ENCODE measurements at places on chromosomes 13 and 19.

DNA sequence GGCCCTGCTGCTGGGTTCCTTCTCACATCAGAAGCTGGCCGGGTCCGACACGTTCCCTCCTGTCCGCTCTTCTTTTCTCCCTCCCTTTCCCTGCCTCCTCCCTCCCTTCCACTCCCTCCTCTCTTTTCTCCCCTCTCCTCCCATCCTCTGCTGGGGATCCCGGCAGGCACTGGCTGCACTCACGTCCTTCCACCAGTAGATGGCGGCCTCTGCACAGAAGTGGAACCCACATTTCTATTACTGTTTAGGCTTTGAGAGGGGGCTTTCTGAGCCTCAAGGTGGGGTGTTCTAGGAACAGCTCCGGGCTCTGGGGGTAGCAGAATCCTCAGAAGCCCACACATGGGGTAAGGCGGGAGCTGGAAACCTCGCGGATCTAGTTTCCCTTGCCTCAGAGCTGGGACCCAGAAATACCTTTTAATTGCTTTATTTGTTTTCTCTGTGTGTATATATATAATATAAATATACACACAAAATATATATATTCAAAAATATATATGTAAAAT is 294.2 kb downstream of the ZNF536 start:
- peak; percentile 46 for DNase-seq

GRCh38 chr13:33262062-33262487 is 23.5 kb downstream of the STARD13 start:
- DNase-seq, result no peak

GRCh38 chr19:8577247-8577646 is at the start of gene MYO1F:
Gene MYO1F (minus strand): TSS chr19:8577442. CDS start chr19:8577309, 133 bp downstream.
- DNase-seq, result no peak

DNA sequence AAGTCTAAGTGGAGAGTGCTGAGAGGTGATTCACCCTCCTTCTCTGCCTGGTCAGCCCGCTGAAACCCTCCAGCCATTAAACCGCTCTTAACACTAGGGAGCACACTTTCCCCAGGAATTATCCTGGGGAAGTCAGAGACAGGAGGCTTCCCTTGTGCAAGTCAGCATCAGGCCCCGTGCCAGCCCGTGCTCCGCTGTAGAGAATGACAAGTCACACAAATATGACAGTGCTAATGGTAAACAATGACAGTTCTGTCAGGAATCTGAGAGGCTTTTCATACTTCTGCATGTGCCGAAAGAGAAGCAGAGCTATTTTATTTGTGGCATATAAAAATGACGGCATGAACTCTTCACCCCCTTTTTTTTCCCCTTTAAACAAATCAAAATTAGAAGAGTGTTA is 816.9 kb upstream of the SLC10A2 start:
- DNase-seq, result no peak

DNA sequence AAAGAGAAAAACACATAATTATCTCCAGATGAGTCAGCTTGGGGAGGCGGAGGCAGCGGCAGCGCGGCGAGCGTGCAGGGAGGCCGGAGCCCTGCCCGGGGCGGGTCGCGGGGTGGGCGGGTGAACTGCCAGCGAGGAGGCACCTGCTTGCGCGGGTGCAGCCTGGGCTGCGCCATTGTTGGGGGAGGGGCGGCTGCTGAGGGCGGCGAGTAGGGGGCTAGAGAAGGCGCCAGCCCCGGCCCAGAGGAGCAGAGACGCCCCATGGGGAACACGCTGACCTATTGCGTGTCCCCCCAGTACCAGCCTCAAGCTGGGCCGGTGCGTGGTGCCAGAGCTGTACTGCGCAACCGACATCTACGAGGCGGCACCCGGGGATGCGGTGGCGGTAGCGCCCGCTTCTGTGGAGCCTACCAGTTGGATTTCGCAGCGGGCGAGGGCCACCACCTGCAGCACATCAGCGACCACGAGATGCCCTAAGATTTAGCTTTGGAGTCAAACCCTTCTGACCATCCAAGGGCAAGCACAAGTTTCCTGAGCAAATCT is 16.7 kb downstream of the ZNF100 start:
- DNase-seq, result no peak

- no peak for DNase-seq
Observed at GRCh38 chr13:76733671-76734070, 152.5 kb downstream of the KCTD12 start.

DNA sequence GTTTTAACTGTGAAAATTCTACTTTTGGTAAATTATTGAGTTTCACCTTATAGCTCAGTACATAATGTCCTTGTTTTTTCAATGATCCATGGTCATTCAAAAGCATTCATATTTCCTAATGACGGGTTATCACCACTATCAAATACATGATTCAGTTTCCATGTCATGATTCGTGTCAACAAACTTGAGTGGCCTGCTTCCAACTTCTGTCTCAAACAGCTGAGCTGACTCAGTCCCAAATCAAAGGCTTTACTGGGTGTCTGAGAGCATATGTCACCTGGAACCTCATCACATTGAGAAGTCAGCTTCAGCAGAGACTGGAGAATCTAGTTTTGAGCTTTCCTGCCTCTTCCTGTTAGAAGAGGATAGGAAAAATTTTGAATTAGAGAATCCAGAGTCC is 40.3 kb upstream of the SGCG start:
- no peak for DNase-seq

DNA sequence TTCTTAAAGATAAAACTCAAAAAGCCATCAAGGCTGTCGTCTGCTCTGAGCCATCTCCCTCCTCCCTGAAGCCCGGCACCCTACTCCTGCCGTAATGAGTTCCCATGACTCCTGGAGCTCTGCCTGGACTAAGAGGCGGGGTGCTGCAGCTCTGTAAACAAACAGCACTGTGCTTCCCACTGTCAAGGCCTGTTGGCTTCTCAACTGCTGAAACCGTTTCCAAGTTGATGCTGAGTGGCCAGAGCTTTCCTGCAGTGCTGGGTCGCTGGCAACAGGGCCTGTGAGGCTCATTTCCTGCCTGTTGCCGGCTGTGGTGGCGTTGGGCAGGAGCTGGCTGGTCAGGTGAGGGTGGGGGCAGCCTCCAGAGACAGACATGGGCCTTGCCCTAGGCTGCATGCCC is 26.7 kb upstream of the ISYNA1 start:
- DNase-seq, result no peak

DNA sequence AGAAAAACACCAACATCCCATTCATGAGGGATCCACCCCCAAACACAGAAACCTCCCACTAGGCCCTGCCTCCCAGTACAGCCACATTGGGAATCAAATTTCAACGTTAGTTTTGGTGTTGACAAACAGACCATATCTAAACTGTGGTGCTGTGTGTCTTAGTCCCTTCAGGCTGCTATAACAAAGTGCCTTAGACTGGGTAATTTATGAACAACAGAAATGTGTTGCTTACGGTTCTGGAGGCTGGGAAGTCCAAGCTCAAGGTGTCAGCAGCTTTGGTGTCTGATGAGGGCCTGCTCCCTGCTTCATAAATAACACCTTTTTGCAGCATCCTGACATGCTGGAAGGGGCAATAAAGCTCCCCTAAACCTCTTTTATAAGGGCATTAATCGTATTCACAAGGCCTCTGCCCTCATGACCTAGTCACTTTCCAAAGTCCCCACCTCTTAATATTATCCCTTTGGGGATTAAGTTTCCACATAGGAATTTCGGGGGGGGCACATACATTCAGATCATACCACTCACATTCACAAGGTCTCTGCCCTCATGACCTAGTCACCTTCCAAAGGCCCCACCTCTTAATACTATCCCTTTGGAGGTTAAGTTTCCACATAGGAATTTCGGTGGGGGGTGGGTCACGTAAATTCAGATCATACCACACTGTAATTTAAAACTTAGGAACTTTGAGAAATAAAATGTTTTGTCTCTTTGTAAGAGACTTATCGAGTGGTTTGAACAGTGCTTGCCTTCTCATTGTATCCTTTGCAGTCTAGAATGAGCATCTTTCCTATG is 27.5 kb downstream of the ZNF507 start:
- DNase-seq, result no peak

- no peak for DNase-seq
Observed at GRCh38 chr13:41854758-41855157, 106.2 kb downstream of the VWA8 start.

GRCh38 chr13:30978981-30979956 is 46.8 kb downstream of the TEX26 start:
- peak; percentile 61 for DNase-seq

- no peak for DNase-seq
Observed at GRCh38 chr19:5122671-5123409, 153.9 kb downstream of the KDM4B start.

- no peak for DNase-seq
Observed at GRCh38 chr13:33870046-33870668, 52.2 kb downstream of the RFC3 start.

- no peak for DNase-seq
Observed at GRCh38 chr13:32045537-32045936, 14.0 kb downstream of the FRY start.

- DNase-seq, result no peak
Observed at GRCh38 chr19:2287585-2288337, 5.8 kb upstream of the PEAK3 start.

DNA sequence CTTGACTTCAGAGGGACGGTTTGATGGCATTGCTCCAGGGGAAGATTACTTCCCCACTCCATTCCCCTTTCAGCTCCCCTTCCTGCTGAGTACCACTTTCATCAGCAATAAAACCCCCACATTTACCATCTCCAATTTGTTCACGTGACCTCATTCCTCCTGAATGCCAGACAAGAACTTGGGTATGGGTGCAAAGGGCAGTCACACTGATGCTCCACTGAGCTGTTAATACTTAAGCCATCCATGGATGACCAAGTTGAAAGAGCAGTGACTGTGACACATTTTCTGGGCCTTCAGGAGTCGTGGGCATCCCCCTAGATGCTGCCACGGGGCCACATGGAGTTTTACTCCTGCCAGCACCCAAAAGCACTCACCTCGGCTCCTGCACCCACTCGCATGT is 93.1 kb downstream of the STOML3 start:
- DNase-seq, result no peak

- DNase-seq, result no peak
Observed at GRCh38 chr13:55652657-55653056, 1488.1 kb upstream of the PRR20A start.

DNA sequence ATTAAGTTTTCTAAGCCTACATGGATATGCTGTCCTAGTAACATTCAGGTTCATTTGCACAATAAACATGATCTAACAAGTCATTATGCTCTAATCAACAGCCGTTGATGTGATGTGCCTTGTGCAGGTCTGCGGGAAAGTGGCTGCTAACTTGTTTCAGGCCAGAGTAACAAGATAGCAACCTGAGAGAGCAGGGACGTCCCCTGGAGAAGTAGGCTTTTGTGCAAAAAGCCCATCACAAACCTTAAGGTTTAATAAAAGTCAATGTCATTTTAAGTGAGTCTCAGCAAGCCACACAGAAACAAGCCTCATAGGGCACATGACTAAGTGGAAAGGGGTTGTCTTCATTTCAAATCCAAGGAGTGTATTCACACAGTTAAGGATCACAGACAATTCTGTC is 17.6 kb downstream of the FOXO1 start:
- DNase-seq, result no peak

DNA sequence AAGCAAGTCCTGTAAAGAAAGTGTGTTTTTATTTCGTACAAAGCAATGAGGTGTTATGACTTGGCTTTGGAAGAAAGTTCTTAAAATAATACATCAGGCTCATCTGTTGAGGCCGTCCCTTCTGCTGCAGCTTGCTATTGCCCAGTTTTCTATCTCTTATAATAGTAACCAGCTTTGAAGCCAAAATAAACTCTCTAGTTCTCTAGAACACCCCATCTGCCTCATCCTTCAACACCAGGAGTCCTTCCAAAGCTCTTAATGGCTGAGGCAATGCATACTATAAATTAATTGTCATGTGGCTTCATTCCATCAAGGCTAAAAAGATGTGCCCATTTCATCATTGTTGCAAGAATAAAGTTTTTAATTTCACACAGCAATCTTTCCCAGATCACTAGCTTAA is 49.4 kb upstream of the IPO5 start:
- no peak for DNase-seq

DNA sequence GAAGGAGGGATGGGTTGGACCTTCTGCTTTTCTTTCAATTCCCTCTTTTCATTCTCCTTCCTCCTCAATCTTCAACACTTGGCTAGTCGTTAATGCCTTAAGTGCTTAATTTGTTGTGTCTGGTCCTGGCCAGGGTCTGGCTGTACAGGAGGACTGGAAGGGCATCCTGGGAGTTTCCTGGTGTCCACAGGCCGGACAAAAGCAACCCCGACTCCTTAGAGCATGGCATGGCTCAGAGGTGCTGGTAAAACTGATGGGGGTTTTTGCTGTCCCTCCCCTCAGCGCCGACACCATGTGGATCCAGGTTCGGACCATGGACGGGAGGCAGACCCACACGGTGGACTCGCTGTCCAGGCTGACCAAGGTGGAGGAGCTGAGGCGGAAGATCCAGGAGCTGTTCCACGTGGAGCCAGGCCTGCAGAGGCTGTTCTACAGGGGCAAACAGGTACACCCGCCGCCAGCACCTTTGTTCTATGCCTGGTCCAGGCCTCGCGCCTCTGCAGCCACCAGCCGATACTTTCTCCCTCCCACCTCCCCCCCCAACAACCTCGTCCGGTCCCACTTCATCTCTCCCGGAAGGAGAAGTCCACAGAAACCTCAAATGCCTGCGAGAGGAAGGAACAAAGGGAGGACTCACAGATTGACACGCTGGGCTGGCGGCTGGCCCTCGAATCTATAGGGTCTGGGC is 1.4 kb downstream of the UHRF1 start:
- DNase-seq, result peak; percentile 42

GRCh38 chr13:92947770-92948434 is 278.7 kb upstream of the GPC6 start:
- DNase-seq, result no peak

GRCh38 chr19:49546825-49547565 is 19.2 kb downstream of the RCN3 start:
- peak; percentile 72 for DNase-seq

GRCh38 chr13:44932850-44933251 is 56.4 kb downstream of the NUFIP1 start:
- DNase-seq, result no peak

- DNase-seq, result no peak
Observed at GRCh38 chr13:50715402-50716146, 127.9 kb downstream of the DLEU7 start.

DNA sequence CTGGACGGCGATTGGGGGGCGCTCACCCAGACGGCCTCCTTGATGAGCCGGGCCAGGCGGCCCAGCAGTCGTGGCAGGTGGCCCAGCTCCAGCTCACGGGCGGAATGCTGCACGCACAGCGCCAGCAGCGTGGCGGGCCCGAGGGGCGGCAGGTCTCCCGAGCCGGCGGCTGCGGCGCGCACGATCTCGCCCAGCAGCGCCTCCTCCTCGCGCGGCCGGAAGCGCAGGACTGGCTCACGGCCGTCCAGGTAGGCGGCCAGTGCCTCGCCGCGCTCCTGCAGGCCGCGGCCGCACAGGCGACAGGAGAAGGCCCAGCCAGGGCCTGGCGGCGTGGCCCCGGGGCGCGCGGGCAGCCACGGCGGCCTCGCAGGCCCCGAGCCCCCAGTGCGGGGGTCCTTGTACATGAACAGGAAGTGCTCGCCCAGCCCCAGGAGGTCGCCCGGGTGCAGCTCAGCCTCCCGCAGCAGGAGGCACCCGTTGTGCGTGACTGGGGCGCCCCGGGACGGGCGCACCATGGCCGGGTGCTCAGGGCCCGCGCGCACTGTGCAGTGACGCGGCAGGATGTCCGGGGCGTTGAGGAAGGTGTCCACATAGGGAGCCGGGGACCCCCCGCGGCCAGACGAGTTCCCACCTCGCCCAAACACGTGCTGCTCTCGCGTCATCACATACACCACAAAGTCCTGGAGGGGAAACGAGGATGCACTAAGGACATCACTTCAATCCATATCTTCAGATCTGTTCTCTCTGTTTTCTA is 9.6 kb upstream of the MAMSTR start:
- no peak for DNase-seq

GRCh38 chr13:43908156-43909126 is 28.7 kb downstream of the LACC1 start:
- DNase-seq, result no peak
